ENCODE measurements at places on chromosomes 13 and 19.

DNA sequence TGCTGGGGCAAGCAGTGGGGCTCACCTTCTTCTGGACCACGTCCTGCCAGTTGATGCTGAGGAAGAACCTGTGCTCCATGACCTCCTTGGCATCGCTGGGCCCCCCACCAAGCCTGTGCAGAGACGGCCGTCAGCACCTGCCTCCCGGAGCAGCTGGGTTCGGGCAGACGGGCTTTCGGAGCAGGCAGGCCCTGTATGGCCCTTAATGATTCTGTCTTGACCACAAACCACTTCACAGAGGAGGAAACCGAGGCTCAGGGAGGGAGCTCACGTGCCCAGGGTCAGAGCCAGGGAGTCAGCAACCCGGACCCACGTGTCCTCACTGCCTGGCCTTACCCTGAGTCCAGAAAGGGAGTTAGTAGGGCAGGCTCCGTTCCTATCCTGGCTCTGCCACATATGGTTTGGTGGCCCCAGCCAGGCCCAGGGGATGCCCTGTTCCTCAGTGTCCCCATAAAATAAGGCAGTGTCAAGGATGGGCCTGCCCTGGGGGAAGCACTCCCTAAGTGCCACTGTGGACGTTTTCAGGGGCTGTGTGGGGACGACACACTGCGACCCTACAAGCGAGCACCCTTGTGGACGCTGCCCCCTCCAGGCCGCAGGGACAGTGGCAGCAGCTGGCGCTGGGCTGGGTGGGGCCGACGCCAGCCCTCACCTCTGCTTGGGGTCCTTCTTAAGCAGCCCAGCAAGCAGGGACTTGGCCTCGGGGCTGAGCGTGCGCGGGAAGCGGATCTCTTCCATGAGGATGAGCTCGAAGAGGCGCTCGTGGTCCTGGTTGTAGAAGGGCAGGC is 8.9 kb upstream of the CCNP start:
- no peak for DNase-seq

- DNase-seq: no peak
These were observed 74.0 kb downstream of the DHRS12 start for GRCh38 chr13:51729866-51730553.

DNA sequence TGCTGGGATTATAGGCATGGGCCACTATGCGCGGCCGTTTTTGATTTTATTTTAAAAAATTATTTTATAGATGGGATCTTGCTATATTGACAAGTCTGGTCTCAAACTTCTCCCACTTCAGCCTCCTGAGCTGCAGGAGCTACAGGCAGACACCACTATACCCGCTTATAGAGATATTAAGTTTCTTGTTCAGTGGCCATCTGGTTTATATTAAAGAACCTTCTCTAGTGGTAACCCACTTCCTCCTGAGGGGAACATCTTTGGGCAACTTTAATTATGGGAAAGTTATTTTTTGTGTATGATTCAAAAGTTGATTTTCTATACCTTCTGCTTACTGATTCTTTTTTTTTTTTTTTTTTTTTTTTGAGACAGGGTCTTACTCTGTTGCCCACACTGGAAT is 172.7 kb downstream of the KLF5 start:
- DNase-seq: no peak

GRCh38 chr13:56201834-56202233 is 938.9 kb upstream of the PRR20A start:
- DNase-seq: no peak

DNA sequence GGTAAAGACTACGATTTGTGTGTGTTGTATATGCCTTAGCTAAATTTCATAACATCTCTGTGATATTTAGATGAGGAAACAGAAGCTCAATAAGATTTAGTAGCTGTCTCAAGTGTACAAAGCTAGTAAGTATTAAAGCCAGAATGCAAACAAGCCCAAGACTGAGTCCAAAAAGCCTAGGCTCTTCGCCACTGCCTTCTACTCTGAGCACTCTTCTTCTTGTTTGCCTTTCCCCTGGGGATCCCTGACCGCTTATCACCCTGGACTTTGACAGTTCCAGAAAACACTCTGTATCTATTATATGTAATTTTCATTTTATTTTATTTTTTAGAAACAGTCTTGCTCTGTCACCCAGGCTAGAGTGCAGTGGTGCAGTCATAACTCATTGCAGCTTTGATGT is 5.8 kb downstream of the TM9SF2 start:
- DNase-seq: no peak

DNA sequence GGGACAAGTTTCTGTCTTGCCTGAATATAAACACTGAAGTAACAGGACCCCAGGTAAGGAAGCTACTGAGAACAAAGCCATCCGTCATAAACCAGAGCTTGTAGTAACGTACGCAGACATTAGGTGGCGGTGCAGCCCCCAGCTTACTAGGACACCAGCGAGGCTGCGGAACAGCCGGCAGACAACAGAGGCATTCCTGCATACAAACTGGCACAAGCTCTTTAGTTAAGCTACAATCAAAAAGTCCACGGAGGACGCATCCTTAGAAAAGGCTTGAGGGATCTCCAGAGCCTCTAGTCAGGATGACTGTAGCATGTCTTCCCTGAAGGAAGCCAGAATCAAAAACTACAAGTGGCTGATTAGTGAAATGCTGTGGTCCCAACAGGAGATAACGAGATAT is 26.2 kb downstream of the ZNF160 start:
- DNase-seq: no peak

- no peak for DNase-seq
These were observed 36.7 kb downstream of the MBNL2 start for GRCh38 chr13:97258801-97259200.

GRCh38 chr19:45477713-45478453 is 10.1 kb downstream of the FOSB start:
- no peak for DNase-seq

DNA sequence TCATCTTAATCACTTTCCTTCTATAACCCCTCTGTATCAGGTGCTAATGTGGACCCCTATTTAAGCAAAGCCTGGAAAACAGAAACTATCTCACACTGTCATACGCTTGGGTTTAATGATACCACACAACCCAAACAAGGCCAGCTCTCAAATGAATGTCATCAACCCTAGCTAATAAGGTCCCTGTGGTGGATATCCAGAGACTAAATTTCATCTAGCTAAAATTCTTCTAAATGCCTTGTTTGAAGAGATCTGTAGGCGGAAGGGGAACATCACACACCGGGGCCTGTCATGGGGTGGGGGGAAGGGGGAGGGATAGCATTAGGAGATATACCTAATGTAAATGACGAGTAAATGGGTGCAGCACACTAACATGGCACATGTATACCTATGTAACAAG is 95.5 kb downstream of the FOXO1 start:
- no peak for DNase-seq

DNA sequence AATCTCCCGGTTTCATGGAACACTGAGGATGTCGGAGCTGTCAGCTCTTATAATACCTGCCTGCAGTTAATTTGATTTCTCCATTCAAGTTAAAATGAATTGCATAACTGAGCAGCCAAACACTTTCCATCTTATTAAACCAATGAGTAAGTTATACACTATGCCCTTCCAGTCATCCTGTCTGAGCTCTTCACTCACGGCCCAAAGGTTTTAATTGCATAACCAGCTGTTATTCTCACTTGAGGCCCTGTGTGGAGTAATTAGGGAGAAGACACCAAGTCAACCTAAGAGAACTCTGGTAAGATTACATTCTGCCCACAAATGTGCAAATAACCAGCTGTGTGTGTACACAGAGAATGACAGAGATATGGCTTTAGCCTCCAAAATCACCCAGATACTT is 303.5 kb downstream of the TBC1D4 start:
- DNase-seq: no peak

DNA sequence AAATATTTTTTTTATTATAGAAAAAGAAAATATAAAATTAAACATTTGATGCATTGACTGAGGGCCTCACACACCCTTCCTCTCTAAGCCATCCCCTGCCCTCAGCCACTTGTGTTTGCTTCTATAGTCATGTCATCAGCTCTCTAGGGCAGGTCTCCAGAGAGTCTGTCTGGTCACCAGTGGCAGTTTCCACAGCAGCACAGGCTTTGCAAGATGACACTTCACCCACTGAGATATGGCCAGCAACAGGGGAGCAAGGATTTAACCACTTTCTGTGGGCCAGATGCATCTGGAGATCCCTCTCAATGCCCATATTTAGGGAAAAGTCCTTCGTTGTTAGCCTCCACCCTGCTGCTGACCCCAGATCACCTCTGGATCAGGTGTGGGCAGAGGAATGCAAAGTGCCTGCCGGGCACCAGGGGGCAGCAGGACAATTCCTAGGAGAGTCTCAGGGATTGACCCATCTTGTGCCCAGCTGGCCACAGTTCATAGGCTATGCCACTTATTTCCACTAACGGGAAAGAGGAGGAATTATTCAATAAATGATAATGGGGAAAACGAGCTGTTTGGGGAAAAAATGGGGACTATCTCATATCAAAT is 4.8 kb downstream of the ABCC4 start:
- DNase-seq: no peak

DNA sequence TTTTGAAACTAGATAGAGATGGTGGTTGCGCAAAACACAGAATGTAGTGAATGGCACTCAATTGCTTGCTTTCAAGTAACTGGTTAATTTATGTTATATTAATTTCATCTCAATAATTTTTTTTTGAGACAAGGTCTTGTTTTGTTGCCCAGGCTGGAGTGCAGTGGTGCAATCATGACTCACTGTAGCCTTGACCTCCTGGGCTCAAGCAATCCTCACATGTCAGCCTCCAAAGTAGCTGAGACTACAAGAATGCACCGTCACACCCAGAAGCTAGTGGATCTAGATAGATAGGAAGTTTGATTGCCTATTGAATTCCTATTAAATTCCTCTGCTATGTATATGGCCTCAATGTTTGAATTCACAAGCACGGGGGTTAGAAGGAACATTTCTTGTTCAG is 26.4 kb upstream of the ADGRE2 start:
- no peak for DNase-seq

DNA sequence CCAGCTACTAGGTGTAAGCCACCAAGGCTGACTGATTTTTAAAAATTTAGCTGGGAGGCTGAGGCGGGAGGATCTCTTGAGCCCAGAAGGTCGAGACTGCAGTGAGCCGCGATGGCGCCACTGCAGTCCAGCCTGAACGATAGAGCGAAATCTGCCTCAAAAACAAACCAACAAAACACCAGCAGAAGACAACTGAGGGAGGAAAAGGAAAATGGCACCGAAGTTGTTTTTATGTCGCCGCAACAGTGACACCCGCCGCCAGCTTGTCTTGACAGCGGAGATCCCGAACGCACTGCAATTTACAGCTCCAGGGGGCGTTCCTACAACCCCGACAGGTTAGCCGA is 298 bp upstream of the FAM98C start:
- no peak for DNase-seq

DNA sequence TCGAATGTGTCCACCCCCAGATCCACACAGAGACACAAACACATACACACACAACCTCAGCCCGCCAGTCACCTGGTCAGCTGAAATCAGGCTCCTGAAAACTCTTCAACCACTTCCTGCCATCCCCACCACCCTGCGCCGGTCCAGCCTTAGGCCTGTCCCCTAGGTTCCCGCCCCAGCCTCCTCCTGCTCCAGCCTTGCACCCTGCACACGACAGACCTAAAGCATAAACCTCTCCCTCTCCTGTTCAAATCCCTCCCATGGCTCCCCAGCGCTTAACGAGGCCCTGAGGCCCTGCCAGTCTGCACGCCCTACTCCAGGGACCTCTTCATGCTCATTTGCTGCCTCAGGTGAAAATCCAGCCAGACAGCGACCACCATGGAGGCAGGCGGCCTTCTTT is 7.1 kb downstream of the PNMA8B start:
- no peak for DNase-seq

GRCh38 chr13:30872685-30873461 is 33.2 kb upstream of the MEDAG start:
- no peak for DNase-seq

DNA sequence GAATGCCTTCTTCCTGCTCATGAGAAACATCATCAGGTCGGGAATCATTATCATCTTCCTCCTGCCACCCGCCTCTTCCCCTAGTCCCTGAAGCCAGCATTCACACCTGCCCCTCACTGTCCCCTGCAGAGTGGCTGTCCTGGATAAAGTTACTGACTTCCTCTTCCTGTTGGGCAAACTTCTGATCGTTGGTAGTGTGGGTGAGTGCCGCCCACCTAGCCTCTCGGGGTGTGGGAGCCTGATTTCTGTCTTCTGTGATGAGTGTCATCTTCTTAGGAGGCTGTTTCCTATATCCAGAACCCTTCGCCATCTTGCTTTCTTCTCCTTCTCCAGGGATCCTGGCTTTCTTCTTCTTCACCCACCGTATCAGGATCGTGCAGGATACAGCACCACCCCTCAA is 12.5 kb downstream of the SLC44A2 start:
- DNase-seq: no peak

- DNase-seq: no peak
These were observed 9.8 kb downstream of the KLF2 start for GRCh38 chr19:16334411-16334810.

GRCh38 chr13:97434397-97435201 is 630 bp downstream of the RAP2A start:
- peak; percentile 19 for DNase-seq

- DNase-seq: no peak
These were observed 31.8 kb upstream of the HOMER3 start for GRCh38 chr19:18972851-18973250.

- DNase-seq: no peak
These were observed 76.5 kb downstream of the PCDH20 start for GRCh38 chr13:61339054-61339621.

- no peak for DNase-seq
These were observed 140.1 kb downstream of the ZDHHC20 start for GRCh38 chr13:21318891-21319532.

DNA sequence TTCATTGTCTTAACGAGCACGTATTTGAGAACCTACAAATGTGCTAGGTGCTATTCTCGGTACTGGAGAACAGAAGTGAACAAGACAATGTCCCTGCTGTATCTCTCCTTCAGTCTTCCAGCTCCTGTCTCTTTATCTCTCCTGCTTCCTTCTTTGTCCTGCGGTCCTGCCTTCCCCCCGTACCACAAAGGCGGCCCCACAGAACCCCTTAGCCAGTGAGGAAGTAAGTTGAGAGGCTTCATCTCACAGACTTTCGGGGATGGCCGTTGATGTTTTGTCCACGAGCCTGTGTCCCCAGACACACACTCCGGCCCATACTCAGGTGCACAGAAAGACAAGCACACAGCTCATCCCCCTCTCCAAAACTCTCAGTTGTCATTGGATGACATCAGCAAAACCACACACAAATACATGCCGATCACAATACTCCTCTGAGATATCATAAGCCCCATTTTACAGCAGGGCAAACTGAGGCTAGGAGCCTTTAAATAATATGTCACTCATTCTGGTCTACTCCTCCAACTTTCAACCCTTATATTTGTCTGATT is 507 bp upstream of the SWSAP1 start:
- no peak for DNase-seq

GRCh38 chr13:49759503-49759902 is 33.0 kb downstream of the KPNA3 start:
- no peak for DNase-seq

- no peak for DNase-seq
These were observed 314.4 kb downstream of the ENOX1 start for GRCh38 chr13:43472339-43472738.

DNA sequence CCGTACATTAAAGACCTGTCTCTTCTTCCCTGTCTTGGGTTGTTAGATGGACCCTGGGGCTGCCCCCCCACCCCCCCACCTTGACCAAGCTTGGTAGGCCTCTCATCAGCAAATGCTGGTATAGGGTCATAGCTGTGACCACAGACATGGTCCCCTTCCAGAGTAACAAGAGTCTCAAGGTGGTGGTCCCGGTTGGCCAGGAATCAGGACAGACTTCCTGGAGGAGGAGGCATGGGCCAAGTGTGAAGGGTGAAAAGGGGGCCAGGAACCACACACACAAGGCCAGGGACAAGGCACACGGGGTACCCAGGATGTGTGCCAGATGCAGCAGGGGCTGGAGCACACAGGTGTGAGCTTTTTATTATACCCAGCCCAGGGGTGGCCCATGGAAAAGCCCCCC is 1.1 kb upstream of the MRI1 start:
- DNase-seq: no peak

All from stimulated activated CD8-positive, alpha-beta memory T cell treated with anti-CD3 and anti-CD28 coated beads, Interleukin-15, amount 100 ng/mL, for 4 hours (primary cell).